ENCODE measurements at places on chromosomes 11 and 22. TPM values are rescaled to one million over a fixed set of nuclear protein-coding genes. Genes with fewer than 3 reads are reported as not detected.

The CD6 gene
- 0.34 TPM for polyA plus RNA-seq

The DTX4 gene
- 82.8 TPM for polyA plus RNA-seq

The CDCA5 gene
- polyA plus RNA-seq: 7.1 TPM

The HTR3A gene
- not detected for polyA plus RNA-seq

The SLC29A2 gene
- 22.1 TPM for polyA plus RNA-seq

The SYT12 gene
- 0.27 TPM for polyA plus RNA-seq

The GRIK4 gene
- 0.33 TPM for polyA plus RNA-seq

The SAMM50 gene
- polyA plus RNA-seq: not detected

The MOV10L1 gene
- 0.50 TPM for polyA plus RNA-seq

The SLC22A9 gene
- not detected for polyA plus RNA-seq

The PDGFB gene
- not detected for polyA plus RNA-seq

The MYBPC3 gene
- 0.92 TPM for polyA plus RNA-seq

The PTS gene
- 21.5 TPM for polyA plus RNA-seq

The CNTF gene
- 0.72 TPM for polyA plus RNA-seq

The MS4A12 gene
- not detected for polyA plus RNA-seq

The ASRGL1 gene
- 3.2 TPM for polyA plus RNA-seq

The PHLDA2 gene
- 0.32 TPM for polyA plus RNA-seq

The DEPDC7 gene
- polyA plus RNA-seq: 16.3 TPM

The MMP8 gene
- 0.05 TPM for polyA plus RNA-seq

The CREBZF gene
- not detected for polyA plus RNA-seq

The ARVCF gene
- 129 TPM for polyA plus RNA-seq

The TBX1 gene
- polyA plus RNA-seq: 21.4 TPM

The C11orf42 gene
- 0.32 TPM for polyA plus RNA-seq

The P4HA3 gene
- polyA plus RNA-seq: 1.3 TPM

The MUC5B gene
- 12.7 TPM for polyA plus RNA-seq

The HTR3B gene
- not detected for polyA plus RNA-seq

The TRIM34 gene
- polyA plus RNA-seq: 8.0 TPM

The NCAM1 gene
- polyA plus RNA-seq: 157 TPM

The SMPD1 gene
- polyA plus RNA-seq: 24.2 TPM

The MMP13 gene
- not detected for polyA plus RNA-seq
